Nucleus accumbens (tissue), 56 donors: ENCODE measurements at places on chromosomes 7 and 10.

- peak; percentile 56 for DNase-seq
These were observed at the start of gene DENND2A for GRCh38 chr7:140640727-140641523. DENND2A (minus strand) TSS chr7:140640813; CDS start chr7:140602397, 38,416 bp downstream.

DNA sequence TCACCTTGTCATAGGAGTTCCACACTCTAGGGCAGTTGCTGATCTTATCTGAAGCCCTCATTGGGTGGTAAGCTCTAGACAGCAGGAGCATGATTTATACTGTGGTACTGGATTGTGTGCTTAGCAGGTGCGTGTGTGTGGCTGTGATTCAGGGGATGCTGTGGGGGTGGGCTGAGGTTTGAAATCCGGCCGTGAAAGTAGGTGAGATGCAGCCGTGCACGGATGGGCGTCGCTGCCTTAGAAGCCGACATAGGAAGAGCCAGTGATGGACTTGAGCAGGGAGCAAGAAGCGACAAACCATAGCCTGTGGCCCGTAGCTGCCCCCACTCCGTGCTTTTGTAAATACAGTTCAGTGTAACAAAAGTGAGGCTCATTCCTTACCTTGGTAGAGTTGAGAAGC lies 38.2 kb downstream of the PROSER2 start:
- DNase-seq = no peak

- no peak for DNase-seq
These were observed 35.9 kb upstream of the CACNB2 start for GRCh38 chr10:18104223-18104872.

GRCh38 chr10:44968091-44968490 lies 8.5 kb downstream of the RASSF4 start:
- no peak for DNase-seq

DNA sequence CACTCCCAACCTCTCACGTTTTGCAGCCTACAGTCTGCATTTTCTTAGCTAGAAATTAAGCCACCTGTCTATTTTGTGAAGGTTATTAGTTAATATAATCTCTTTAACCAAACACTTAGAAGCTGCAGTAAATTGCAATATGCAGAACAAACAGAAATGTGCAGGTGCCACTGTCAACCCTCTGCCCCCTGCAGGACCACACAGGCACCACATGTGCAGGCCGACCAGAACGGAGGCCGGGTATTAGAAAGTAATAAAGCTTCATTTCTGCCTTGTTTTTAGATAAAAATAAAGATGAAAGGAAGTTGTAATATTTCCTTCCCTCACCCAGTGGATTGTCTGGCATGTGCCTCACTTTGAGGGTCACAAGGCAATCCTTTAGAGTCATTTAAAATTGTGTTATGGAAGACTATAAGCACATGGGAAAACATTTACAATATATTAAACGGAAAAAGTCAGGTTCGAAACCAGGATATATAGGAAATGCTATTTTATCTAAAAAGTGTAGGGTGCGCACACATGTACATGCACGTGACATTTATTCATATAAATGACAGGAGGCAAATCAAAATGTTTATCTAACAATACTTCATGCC lies 158.2 kb downstream of the ARHGAP12 start:
- no peak for DNase-seq

- no peak for DNase-seq
These were observed 980.1 kb downstream of the KCNMA1 start for GRCh38 chr10:76657337-76658012.

GRCh38 chr7:36001546-36001945 lies 151.5 kb upstream of the EEPD1 start:
- DNase-seq = no peak
